Peyer's patch (tissue), 4 donors: ENCODE measurements at places on chromosomes 3 and 15. TPM values are rescaled to one million over a fixed set of nuclear protein-coding genes. Genes with fewer than 3 reads are reported as not detected.

- no peak for DNase-seq
- no peak overlapping the region for H3K27ac ChIP-seq
- H3K27me3 ChIP-seq, result no peaks in the 10 kb centered on the region
- no peaks in the 10 kb centered on the region for H3K36me3 ChIP-seq
Measured at GRCh38 chr3:45612918-45613602, 18.5 kb downstream of the LIMD1 start.

GRCh38 chr3:192408647-192409200 is 318.6 kb downstream of the FGF12 start:
- H3K27me3 ChIP-seq, result no peaks in the 10 kb centered on the region
- peaks cover 5% of the 10 kb centered on the region for H3K4me1 ChIP-seq
- H3K36me3 ChIP-seq, result no peaks in the 10 kb centered on the region
- no peak overlapping the region for H3K27ac ChIP-seq
- H3K4me3 ChIP-seq, result peak overlapping the region; percentile 39
- DNase-seq, result no peak

Gene ZIC4
- not detected for total RNA-seq

DNA sequence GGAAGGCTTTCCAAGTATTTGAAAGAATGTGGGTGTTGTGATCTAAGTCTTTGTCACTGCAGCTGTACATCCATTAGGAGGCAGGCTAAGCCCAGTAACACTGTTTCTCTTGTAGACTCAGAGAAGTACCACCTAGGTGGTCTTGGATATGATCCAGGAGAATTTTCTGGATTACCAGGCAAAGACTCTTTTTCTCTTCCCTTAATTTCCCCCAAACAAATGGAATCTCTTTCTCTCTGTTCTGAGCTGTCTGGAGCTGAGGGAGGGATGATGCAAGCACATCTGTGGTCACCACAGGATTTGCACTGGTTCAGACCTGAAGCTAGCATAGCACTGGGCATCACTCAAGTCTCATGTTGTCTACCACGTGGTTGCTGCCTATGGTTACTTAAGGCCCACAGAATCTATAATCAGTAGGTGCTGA is 227.6 kb downstream of the NECTIN3 start:
- H3K36me3 ChIP-seq, result no peaks in the 10 kb centered on the region
- H3K27ac ChIP-seq, result no peak overlapping the region
- H3K4me1 ChIP-seq, result no peaks in the 10 kb centered on the region
- no peaks in the 10 kb centered on the region for H3K27me3 ChIP-seq
- no peak overlapping the region for H3K4me3 ChIP-seq
- no peak for DNase-seq

Gene MAGI1
- 49.5 TPM for total RNA-seq

Gene MEX3B
- total RNA-seq, result 1.1 TPM
